ENCODE measurements at places on chromosomes 16 and 17. TPM values are rescaled to one million over a fixed set of nuclear protein-coding genes. Genes with fewer than 3 reads are reported as not detected.
A peak's percentile ranks its signal among the peaks of the same experiment; 100 is the strongest.

GRCh38 chr17:2713881-2714280 is 2.3 kb upstream of the CLUH start:
- DNase-seq: no peak
- no peaks in the 10 kb centered on the region for H3K27me3 ChIP-seq
- H3K27ac ChIP-seq: no peak overlapping the region
- no peaks in the 10 kb centered on the region for H3K36me3 ChIP-seq
- H3K4me1 ChIP-seq: peaks cover 33% of the 10 kb centered on the region

GRCh38 chr17:7019367-7019766 is 3.5 kb upstream of the BCL6B start:
- peaks cover 71% of the 10 kb centered on the region for H3K4me1 ChIP-seq
- no peak overlapping the region for H3K4me3 ChIP-seq
- peaks cover 15% of the 10 kb centered on the region for H3K36me3 ChIP-seq
- no peak for DNase-seq

GRCh38 chr16:28010671-28011070 is 52.8 kb downstream of the GSG1L start:
- DNase-seq: no peak
- no peaks in the 10 kb centered on the region for H3K36me3 ChIP-seq
- H3K27ac ChIP-seq: no peak overlapping the region
- no peaks in the 10 kb centered on the region for H3K4me1 ChIP-seq
- H3K27me3 ChIP-seq: peaks cover 6% of the 10 kb centered on the region
- no peak overlapping the region for H3K4me3 ChIP-seq

DNA sequence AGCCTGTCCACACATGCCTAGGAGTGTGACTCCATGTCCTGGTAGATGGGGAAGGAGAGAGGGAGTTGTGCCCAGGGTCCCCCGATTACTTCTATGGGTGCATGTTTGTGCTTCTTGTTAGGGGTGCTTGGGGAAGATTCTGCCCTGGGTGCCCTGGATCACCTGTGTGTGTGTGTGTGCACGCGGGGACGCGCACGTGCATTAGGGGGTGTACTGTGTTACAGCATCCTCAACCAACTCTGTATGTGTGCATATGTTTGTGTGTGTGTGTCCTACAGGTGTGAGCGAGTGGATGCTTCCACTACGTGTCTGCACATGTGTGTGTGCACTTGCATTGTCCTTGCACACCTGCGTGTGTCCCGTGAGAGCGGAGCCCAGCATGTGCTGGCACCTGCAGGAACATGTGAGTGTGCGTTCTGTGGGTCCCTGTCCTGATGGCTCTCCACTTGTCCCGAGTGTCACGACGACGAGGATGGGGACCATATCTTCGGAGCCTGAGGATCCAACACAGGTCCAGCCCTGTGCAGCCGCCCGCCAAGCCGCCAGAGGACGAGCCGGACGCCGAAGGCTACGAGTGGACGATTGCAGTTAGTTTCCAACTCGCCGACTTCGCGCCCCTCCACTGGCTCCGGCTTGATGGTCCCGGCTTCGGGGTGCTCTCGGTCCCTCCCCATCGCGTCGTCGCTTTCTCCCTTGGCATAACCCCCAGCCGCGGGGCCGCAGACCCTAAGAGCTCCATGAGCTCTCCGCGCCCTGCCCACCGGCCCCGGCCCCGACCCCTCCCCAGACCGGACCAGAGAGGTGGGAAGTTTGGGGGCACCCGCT is 6.0 kb upstream of the TBC1D3B start:
- H3K27me3 ChIP-seq: peaks cover 42% of the 10 kb centered on the region
- no peak overlapping the region for H3K27ac ChIP-seq
- H3K4me1 ChIP-seq: no peaks in the 10 kb centered on the region
- no peaks in the 10 kb centered on the region for H3K36me3 ChIP-seq
- H3K4me3 ChIP-seq: peak overlapping the region; percentile 40

DNA sequence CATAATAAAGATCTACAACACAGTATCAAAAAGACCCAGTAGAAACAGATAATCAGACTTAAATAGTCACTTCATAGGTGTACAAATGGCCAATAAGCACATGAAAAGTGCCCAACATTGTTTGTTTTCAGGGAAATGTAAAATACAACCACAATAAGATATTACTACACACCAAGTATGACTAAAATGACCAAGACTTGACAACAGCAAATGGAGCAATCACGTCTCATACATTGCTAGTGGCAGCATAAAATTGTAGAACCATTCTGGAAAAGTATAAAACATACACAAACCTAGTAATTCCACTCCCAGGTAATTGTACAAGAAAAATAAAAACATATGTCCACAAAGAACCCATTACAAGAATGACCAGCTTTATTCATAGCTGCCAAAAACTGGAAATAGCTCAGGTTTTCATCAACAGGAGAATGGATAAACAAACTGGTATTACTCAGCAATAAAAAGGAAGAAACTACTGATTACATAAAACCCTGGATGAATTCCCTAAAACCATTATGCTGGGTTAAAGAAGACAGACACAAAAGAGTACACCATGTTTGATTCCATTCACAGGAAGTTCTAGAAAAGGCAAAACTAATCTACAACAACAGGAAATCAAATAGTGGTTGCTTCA is 85.6 kb downstream of the TTC19 start:
- H3K27ac ChIP-seq: no peak overlapping the region
- H3K27me3 ChIP-seq: no peaks in the 10 kb centered on the region
- no peak overlapping the region for H3K4me3 ChIP-seq

The SLC35G6 gene
- 0.17 TPM for total RNA-seq

The CSH2 gene
- not detected for total RNA-seq

The AGRP gene
- not detected for total RNA-seq

All from CD4-positive, alpha-beta T cell (primary cell).